ENCODE measurements at places on chromosomes 7 and 10.
A peak's percentile ranks its signal among the peaks of the same experiment; 100 is the strongest.

DNA sequence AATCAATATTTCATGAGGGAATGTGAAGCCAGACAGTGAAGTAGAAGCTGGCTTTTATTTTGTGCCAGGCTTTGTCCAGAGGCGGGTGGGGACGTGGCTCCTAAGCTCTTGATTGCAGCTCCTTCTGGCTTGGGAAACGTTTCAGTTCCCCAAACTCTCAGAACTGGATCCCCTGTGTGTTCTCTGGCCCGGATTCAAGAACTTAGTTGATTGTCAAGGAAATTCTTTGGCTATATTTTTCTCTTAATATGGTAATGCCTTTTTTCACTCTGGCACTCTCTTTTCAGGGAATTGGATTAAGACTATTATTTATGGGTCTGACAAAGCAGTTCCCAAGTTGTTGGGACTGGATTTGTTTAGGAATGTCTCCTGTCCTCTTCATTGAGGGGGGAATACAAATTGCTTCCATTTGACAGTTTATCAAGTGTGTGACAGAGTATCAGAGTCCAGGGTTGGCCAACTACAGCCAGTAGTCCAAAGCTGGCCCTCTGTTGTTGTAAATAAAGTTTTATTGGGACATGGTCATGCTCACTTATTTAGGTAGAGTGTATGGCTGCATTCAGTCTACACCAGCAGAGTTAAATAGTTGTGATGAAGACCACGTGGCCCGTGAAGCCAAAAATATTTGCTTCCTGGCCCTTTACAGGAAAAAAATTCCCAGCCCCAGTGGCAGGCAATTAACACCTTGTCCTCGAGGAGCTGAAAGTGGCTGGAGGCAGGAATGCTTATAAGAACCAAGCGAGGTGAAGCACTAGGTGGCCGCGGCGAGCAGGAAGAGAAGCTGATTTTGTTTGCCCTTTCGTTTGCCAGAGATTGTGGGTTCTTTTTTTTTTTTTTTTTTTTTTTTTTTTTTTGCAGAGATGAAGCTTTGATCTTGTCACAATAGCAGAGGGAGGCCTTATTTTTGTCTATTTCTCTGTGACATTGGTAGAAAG is 34.3 kb downstream of the HTRA1 start:
- no peak for DNase-seq

- peak; percentile 28 for DNase-seq
Observed at GRCh38 chr10:45557275-45557905, 115.2 kb downstream of the ZFAND4 start.

DNA sequence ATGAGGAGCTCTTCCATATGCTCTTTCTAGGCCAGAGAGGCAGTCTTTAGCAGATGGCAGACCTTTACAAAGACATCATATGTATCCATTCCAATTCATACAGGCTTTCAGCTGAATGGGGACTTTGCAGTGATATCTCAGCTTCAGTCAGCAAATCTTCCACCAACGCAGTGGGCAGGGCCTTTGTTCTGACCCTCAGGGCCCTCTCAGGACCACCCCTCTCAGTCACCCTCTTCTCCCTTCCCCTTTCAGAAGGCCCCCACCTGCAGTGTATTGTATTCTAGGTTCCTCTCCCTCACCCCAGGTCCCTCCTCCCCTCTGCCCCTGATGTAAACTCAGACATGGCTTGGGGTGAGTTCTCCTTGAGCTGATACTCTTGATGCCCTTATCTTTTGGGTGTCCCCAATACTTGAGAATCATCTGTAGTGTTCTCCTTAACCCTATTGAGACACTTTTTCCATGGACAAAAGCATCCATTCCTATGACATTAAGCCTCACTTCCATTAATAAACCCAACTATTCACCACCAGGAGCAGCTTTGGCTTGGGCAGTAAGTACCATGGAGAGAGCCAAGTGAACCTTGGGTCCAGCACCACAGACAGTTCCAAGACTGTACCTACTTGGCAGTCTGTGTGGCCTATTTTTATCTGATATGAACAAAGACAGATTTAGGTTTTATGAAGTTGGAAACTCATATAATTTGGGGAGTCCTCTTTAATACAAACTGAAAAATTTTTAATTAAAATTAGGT is 62.7 kb downstream of the ADCYAP1R1 start:
- DNase-seq: peak; percentile 50

DNA sequence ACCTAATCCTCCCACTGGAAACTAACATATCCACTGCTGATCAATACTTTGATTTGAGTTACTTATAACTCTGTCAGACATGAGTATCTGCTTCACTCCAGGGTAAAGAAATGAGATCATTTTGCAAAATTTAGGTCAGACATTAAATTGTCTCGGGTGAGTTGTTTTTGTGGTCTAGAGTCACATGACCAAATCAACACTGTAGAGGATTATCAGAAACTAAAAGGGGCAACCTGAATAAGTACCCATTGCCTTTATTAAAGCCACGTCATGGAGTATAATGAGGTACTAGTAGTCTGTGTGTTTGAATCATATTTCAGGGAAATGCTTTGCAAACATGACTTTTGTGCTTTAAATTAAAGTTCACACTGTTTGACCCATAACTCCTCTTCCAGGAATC is 107.7 kb upstream of the ADO start:
- no peak for DNase-seq

- no peak for DNase-seq
Observed at GRCh38 chr10:50381642-50382041, 130.3 kb upstream of the ASAH2 start.

GRCh38 chr7:90726623-90727022 is 130.5 kb downstream of the CDK14 start:
- DNase-seq: peak; percentile 46

DNA sequence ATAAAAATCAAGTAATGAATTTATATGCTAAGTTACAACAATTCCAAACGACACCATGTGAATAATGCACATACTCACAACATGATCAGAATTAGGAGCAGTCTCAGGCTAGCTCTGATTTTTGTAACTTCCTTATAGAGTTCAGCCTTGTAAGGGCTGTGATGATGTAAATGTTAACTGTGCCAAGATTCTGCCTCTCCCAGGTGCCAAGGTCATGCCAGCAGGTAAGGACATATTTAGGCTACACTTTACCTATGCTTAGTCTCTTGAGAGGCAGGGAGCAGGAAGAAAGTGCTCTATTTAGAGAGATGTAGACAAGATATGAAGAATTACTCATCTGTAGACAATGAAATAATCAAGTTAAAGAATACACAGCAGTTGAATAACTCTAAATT is 53.6 kb upstream of the AGR3 start:
- no peak for DNase-seq

GRCh38 chr10:19412531-19412930 is 363.9 kb downstream of the MALRD1 start:
- peak; percentile 48 for DNase-seq

GRCh38 chr10:59905066-59905730 is 1.2 kb downstream of the CCDC6 start:
- no peak for DNase-seq

DNA sequence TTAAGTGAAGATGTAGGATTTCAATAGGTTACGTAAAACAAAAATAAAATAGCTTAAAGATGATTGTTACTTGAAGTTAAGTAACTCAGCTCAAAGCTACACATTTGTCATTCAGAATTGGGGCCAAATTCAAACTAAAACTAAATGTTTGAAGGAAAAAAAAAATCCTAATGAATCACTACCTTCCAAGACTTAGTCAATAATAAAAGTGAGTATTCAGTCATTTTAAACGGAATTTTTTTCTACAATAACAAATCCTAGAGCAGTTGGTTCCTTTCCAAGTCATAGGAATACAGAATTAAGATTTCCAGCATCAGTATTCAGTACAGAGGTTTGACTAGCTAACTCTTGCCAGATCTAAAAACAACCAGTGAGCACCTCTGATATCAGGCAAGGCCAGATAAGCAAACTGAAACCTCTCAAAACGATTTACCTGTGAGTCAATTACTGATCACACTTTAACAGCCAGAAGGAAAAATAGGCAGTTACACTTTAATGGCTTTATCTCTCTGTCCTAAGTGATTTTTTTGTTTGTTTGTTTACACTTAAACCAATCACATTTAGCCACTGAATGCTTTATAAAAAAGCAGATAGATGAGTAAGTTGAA is 669.8 kb upstream of the ANKRD30A start:
- no peak for DNase-seq
